ENCODE measurements at places on chromosomes 3 and 15.

DNA sequence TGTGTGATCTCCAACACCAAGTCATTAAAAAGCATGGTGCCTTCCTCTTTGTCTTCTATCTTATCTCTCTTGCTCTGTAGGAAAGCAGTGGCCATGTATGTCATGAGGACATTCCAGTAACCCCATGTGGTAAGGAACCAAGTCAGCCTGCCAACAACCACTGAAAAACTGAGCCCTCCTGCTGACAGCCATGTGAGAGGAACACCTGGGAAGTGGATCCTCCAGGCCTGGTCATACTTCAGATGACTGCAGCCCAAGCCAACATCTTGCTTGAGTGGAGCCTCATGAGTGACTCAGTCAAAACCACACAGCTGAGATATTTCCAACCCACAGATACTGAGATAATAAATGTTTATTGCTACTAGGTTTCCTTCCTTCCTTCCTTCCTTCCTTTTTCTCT is 597.3 kb downstream of the ZIC1 start:
- no peak for DNase-seq

DNA sequence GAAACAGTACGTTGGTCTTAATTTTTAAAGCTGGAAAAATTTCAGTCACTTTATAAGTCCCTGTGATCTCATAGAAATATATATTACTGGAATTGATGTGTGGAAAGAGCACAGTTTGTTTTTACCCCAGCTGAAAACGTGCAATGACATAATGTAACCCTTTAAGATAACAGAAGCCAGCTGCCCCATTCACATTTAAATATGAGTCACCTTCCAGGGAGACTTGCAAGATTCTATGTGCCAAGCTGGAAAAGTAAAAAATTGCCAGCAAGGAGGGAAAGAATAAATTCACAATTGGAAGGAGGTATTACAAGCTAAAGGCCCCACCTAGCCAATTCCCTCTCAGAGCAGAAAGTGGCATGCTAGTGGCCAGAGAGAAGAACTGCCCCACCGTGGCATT is 50.2 kb downstream of the SAMMSON start:
- no peak for DNase-seq

GRCh38 chr3:133384331-133385027 is 15.4 kb upstream of the BFSP2 start:
- no peak for DNase-seq

DNA sequence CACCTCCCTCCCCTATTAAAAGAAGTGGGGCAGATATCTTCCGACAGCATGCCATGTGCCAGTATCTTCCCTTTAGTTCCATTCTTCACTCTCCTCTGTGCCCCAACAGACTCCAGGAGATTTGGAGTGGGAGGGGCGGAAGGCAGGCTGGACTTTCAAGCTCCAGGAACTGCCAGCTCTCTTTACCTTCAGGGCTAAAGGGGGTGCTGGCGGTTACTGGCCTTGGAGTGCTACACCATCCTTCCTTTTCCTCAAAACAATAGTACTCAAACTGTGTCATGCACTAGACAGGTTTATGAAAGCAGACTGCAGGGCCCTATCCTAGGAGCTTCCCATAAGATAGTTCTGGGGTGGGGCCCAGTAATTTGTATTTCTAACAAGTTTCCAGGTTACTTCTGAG is 6.0 kb downstream of the LINS1 start:
- DNase-seq = no peak

DNA sequence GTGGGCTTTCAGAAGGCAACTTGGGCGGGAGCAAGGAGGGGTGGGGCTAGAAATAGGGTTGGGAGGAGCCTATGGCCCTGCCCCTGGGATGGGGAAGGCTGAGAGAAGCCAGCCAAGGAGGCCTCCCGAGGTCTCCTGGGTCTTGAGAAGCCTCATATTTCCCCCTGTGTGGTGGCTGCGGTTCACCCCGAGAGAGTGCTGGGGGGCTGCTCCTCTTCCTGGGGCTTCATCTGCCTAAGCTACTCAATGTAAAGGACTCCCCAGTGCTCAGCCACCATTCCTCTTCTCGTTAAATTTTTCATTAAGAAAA is 174.3 kb downstream of the SMAD6 start:
- DNase-seq = no peak

DNA sequence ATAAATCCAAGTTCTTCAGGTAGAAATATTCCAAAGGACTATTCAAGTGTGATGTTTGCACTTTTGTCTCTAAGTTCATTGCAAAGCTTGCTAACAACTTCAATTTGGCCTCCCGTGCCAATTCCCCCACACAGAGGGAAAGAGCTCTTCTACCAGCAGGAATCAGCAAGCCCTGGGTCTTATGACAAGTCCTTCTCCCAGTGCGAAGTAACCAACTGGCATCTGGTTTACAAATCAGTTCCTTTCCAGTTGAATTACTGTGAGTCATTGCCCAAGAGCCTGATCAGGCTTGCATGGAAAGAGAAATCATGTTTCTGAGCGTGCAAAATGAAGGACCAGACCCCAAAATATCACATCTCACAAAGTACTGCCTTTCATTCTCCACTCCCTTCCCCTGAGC is 62.7 kb upstream of the SLCO3A1 start:
- no peak for DNase-seq

GRCh38 chr3:193774272-193774915 is 181.4 kb downstream of the OPA1 start:
- no peak for DNase-seq

GRCh38 chr3:104519468-104520227 is 847.1 kb upstream of the ALCAM start:
- DNase-seq = no peak
